HCEC 1CT (cell line): ENCODE measurements at places on chromosomes 4 and X.

- DNase-seq = no peak
Measured at GRCh38 chr4:26889356-26889755, 28.7 kb downstream of the STIM2 start.

DNA sequence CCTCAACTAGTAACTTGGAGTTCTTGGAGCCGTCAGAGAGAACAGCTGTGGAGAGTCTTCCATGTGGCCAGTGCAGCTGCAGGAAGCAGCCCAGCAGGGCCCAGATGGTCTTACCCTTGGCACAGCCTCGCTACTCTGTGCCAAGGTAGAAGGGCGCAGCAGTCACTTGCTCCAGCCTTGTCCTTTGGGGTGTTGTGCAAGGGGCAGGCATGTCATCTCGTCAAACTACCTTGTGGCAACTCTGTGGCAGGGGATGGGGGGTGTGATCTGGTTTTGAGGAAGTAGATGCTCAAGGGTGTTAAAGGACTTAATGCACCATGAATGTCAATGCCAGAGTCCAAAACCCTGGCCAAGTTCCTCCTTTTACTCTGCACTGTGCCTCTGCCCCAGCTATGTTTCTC is 34.2 kb upstream of the TBC1D14 start:
- DNase-seq = no peak

GRCh38 chr4:145545538-145546174 is 64.0 kb downstream of the SMAD1 start:
- peak; percentile 85 for DNase-seq

GRCh38 chr4:175874306-175874705 is 62.2 kb upstream of the GPM6A start:
- no peak for DNase-seq

DNA sequence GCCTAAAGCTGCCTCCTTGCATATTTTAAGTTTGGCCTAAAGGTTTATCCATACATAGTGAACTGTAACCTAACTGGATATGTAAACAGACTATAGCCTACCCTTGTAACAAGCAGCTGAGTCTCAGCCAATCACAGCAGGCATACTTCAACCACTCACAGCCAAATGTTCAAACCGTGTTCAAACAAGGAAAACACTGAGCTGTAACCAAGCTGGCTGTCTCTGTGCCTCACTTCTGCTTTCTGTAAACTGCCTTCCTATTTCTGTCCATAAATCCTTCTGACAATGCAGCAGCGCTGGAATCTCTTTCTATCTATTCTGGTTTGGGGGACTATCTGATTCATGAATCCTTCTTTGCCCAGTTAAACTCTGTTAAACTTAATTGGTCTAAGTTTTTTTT is 16.4 kb downstream of the DSPP start:
- no peak for DNase-seq

DNA sequence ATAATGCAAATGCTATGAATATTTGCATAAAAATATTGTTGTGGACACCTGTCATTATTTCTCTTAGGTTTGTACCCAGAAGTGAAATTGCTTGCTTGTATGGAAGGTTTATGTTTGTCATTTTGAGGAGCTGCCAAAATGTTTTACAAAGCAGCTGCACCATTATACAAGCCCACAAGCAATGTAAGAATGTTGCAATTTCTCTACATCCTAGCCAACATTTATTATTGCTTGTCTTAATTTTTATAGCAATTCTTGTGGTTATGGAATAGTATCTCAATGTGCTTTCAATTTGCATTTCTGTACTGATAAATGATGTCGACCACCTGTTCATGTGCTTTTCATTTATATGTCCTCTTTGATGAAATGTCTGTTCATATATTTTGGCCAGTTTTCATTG is 18.7 kb upstream of the RBMX start:
- DNase-seq = peak; percentile 5

DNA sequence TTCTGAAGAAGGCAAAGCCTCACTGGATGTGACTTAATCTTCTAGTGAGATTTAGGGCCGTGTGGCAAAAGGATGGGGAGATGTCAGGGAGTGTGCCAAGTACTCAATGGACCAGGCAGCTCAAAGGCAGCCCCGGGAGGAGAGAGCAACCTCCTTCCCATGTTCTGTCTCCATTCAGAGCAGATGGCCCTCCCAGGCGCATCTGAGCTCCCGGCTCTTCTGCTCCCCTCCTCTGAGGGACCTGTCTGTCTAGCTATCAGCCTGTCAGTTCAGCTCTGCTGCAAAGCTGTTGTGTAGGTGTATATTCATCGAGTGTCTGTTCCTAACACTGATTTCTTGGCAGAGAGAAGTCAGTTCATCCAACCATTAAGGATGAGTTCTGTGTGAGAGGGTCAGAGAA is 10.9 kb upstream of the PORCN start:
- no peak for DNase-seq

DNA sequence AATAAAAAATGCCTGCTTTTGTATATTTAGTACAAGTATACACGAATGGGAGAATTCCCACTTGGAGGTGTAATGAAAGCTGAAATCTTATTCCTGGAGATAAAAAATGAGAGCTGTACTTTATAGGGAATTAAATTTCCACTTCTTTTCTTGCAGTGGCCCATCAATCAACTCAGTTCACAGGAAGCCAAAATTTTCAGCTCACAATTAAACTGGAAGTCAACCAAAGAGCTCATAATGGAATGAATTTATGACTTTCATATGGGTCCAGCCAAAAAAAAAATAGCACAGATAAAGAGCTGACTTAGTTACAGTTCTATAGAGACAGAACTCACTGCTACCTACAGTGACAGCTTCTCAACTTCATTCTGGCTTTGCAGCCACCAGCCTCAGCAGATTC is 115.2 kb upstream of the TBC1D9 start:
- DNase-seq = no peak

DNA sequence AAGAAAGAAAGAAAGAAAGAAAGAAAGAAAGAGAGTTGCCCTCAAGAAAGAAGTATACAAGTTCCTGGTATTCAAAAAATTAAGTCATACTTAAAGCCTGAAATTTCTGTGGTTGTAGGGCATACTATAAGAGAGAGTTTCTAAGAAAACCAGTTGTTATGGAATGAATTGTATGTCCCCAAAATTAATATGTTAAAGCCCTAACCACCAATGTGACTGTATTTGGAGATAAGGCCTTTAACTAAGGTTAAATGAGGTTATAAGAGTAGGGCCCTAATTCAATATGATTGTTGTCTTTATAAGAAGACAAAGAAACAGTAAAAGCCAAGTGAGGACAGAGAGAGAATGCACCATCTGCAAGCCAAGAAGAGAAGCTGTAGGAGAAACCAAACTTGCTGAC is 521.1 kb downstream of the CCSER1 start:
- DNase-seq = no peak

DNA sequence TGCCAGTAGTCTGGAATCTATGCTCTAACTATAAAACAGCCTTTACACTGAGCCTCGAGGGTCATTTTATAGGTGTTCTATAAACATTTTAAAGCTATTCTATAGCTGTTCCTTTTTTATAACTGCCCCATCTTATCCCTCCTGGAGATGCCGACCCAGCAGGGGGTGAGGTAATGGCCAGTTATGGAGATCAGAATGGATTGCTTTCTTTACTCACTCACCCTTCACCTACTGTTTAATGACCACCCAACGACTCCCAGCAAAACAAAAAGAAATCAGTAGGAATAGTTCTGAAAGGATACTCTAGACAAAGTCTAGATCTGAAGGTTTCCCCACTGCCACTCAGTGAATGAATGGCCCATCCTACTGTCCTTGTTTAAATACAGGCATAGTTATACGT is 1113.1 kb downstream of the FAT4 start:
- DNase-seq = no peak

DNA sequence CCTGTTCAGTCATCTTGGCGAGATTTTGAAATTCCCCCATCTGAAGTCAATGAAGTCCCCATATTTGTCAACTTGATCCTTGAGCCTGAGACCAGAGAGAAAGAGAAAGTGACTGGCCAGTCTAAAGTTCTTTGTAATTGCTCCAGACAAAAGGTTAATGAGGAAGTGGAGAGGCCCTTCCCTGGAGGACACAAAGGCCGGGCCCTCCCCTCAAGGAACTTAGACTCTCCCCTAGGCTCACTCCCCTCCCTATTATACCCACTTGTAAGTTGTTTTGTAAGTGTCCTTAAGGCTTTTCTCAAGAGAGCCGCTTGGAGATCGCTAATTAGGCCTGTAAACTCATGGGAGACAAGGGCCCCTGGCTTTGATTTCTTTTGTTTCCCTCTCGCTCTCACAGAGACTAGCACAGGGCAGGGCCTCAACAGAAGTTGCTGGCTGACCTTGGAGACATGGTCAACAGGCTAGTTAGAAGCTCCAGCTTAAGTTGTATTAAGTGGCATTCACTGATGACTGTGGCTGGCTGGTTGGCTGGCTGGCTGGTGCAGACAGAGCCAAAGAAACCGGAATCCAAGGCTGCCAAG is 20.3 kb upstream of the GPC4 start:
- DNase-seq = no peak

DNA sequence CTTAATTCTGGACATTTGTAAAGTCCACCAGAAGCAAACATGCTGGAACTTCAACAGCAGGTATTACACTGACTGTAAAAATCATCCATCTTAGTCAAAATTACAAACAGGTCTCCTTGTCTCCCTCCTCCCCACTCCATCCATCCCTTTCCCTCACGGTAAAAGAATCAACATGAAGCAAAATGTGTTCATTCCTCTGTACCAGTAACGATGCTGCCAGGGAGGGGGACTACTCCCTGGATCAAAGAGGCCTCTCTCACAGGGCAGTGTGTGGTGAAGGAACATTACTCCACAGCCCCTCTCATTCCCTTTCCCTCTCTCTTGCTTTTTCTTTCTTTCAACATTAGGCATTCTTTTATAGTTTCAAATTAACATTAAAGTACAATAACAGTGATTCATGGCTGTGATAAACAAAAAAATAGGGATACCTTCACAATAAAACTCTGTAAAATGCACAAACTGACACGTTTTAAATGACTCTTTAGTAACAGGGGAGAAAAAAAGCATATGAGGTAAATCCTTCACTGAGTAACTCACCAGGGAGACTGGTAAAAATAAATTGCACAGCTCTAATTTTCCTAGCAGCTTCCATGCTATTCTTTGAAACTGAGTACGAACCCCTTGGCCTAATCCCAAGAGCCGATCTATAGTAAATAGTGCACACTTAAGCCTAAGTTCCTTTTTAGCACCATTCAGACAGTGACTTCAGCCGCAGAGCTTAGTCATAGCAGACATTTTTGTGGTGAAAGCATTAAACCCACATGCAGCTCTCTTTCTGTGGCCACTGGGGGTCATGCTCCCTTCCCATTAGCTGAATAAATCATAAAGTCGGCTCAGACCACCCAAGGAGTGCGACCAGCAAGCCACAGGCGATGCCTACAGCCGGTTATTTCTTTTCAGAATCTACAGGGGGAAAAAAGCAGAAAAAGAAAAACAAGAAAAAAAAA is 215.6 kb upstream of the GYPA start:
- peak; percentile 51 for DNase-seq

DNA sequence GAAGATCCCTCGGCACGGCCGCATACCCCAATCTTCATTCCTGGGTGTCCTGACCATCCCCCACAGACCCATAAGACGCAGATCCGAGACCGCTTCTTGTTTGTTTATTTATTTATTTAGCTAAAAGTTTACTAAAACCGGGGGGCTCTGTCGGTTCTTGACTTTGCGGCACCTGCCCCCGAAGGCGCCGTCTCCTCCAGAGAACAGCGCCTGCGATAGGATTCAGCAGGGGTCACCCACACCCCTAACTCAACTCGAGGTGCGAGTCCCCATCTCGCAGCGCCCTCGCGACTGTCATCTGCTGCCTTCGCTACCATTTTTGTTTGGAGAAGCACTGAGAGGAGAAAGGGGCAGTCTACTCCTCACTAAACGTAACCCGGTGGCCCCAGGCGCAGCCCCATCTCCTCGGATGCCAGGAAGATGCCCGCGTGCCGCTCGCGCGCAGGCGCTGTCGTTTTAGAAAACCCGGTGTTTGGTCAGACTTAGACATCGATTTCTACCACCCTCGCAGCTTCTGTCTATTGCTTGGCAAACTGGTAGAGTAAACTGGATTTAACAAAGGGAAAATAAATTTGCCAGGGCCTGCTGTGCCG is 18.9 kb upstream of the GPR101 start:
- no peak for DNase-seq

GRCh38 chr4:76053730-76054129 is 17.9 kb upstream of the CXCL11 start:
- DNase-seq = no peak

- no peak for DNase-seq
Measured at GRCh38 chrX:151977923-151978322, 3.4 kb upstream of the GABRE start.

DNA sequence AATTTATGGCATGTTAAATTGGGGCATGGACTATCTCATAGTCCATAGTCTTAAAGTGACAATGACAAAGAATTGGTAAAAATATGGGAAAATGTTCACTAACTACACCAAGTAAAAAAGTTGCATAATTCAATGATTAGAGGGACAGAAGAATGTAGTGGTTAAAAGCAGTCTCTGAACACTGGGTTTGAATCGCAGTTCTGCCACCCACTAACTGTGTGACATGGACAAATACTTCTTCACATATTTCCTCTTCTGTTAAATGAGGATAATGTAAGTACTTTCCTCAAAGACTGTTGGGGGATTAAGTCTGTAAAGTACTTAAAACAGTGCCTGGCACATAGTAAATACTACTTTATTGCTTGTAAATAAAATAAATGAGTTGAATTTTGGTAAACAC is 15.3 kb downstream of the COQ2 start:
- DNase-seq = no peak
